ENCODE measurements at places on chromosomes 1 and 21.

- DNase-seq, result peak; percentile 6
Observed at GRCh38 chr1:204977318-204977717, 65.7 kb upstream of the CNTN2 start.

DNA sequence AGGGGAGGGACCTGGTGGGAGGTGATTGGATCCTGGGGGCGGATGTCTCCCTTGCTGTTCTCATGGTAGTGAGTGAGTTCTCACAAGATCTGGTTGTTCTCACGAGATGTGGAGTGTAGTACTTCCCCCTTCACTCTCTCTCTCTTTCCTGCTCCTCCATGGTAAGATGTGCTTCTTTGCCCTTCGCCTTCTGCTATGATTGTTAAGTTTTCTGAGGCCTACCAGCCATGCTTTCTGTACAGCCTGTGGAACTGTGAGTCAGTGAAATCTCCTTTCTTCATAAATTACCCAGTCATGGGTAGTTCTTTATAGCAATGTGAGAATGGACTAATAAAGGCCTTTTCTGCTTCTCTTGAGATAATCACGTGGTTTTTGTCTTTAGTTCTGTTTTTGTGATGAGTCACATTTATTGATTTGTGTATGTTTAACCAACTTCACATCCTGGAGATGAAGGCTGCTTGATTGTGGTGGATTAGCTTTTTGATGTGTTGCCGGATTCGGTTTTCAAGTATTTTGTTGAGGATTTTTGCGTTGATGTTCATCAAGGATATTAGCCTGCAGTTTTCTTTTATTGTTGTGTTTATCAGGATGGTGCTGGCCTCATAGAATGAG lies 45.5 kb downstream of the RABGAP1L start:
- DNase-seq, result peak; percentile 6

DNA sequence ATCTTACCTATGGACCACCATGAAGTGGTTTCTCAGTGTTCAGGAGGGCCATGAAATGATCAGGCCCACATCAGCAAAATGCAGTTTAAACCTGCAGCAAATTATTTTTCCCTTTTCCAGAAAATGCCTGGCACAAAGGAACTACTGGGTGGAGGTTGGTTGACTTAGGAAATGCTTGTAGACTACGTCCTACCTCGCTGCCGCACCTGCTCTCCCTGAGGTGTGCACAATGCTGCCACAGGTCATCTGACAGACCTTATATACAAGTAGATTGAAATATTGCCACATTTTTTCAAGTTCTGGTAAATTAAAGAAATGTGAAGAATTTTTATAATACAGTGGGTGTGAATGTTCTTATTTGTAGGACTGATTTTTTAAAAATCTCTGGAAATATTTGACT lies 166.7 kb upstream of the PDE4B start:
- DNase-seq, result no peak

- DNase-seq, result no peak
Observed at GRCh38 chr1:184595596-184595995, 159.1 kb downstream of the EDEM3 start.

DNA sequence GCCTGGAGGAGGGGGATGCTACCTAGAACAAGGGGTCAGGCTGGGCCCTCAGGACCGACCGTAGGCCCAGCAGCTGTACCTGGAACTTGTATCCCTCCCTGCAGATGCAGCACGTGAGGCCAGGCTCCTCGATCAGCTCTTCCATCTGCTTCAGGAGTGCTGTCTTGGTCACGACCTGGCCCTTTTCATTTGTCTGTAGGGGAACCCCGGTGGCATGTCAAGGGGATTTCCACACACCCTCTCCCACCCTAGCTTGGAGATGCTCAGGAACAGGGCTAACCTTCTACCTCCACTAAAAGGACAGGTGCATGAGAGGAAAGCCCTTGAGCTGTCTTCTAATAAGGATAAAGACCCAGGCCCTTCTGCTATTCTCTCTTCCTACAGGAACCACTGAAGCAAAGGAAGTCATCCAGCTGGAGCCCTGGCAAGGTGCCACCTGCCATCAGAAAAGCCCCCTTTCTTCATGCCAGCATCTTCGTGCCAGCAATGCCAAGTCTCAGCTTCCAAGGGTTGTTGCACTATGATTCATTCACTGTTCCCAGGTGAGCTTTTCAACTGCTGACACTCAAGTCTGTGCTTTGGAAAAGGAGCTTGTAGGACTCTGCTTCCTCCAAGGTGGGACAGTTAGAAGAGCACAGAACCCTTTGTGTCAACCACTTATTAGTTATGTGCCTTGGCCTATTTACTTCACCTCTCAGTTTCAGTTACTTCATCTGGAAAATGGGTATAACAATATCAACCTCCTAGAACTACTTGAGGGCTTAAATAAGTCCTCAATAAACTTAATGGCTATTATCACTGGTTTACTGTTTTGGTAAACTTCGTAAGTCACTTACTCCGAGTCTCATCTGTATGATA lies 122.1 kb downstream of the UBR4 start:
- DNase-seq, result peak; percentile 17
